ENCODE measurements at places on chromosomes 2 and 18.

DNA sequence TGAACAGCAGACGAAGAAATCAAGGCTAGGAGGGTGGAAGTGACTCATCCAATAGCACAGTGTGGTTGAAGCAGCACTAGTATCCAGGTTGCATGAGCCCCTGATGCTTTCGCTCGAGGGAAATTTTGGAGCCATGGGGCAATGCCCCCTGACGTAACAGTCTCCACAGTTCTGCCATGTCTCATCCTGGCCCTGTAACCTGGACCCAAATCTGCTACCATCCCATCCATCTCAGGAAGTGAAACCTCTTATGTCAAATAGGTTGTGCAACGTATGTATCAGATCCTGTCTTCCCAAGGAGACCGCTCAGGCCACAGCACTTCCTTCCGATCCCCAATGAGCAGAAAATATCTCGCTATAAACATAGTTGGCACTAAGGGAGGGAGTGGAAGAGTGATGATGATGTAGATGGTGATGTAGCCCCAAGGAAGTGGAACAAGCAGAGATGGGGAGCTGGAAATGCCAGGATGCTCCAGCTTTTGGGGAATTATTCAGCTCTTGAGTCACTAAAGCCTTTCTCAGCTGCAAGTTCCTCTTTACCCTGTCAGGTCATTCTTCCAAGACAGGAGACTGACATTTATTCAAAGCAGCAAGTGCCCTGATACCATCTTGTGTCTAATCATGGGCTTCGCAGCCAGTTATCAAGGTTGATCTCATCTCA lies 3.0 kb upstream of the IL1B start:
- no peak for DNase-seq

GRCh38 chr2:242098445-242099128 lies 229.1 kb downstream of the RTP5 start:
- no peak for DNase-seq

- DNase-seq = no peak
Observed at GRCh38 chr2:134207589-134208209, 46.2 kb upstream of the MGAT5 start.

- no peak for DNase-seq
Observed at GRCh38 chr2:230910546-230911177, 14.4 kb downstream of the GPR55 start.

GRCh38 chr2:158729451-158729850 lies 65.7 kb upstream of the DAPL1 start:
- no peak for DNase-seq

- no peak for DNase-seq
Observed at GRCh38 chr2:128600581-128601297, 282.1 kb upstream of the HS6ST1 start.

DNA sequence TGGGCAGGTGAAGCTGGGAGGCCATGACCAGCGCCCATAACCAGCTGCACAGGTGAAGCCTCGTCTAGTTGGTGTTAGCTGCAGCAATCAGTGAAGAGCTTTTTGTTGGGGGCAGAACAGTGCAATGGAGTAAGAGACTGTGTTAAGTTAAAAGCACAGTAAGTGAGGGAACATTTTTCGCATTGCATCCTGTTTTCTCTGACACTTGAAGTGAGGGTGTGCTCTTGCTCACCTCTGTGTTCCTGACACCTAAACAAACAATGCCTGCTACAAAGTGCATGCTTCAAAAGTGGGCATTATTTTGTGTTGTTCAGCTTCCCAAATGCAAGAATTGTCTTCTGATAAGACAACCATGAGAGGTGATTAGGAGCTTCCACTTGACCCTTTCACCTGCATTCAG lies 324.0 kb upstream of the ACVR2A start:
- no peak for DNase-seq

DNA sequence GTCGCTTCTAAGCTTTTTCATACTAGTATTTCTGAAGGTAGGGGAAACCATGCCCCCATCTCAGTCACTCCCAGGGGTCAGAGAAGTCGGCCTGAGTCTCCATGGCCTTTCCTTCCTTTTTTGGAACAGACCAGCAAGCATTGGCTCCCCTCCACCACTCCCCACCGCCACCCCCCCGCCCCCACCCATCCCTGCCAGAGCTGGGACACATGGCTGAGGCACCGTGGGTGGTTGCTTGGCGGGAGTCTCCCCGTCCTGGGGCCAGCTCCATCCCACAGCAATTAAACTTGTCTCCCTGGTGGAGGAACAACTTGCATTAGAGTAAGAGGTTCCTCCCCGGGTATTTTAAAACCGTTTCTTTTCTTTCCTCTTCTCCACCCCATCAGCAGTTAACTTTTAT lies 100.8 kb upstream of the TFPI start:
- DNase-seq = no peak

GRCh38 chr18:77597726-77598125 lies 348.1 kb downstream of the GALR1 start:
- no peak for DNase-seq

DNA sequence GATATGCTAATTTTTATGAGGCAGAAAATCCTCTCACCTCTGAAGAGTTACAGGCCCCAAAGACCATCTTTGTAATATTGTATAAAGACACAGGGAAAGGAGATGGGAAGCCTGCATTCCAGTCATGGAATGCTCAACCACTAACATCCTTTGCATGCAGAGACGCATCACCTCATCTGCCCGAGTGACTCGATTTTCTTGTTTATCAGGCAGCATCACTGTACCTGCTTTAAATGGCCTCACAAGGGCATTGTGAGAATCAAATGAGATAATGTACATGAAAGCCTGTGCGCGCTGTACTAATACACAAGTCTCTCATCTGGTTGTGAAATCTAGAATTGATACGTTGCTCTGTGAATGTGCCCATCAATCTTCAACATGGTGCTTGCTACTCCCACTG lies 10.2 kb upstream of the TMEM247 start:
- no peak for DNase-seq

DNA sequence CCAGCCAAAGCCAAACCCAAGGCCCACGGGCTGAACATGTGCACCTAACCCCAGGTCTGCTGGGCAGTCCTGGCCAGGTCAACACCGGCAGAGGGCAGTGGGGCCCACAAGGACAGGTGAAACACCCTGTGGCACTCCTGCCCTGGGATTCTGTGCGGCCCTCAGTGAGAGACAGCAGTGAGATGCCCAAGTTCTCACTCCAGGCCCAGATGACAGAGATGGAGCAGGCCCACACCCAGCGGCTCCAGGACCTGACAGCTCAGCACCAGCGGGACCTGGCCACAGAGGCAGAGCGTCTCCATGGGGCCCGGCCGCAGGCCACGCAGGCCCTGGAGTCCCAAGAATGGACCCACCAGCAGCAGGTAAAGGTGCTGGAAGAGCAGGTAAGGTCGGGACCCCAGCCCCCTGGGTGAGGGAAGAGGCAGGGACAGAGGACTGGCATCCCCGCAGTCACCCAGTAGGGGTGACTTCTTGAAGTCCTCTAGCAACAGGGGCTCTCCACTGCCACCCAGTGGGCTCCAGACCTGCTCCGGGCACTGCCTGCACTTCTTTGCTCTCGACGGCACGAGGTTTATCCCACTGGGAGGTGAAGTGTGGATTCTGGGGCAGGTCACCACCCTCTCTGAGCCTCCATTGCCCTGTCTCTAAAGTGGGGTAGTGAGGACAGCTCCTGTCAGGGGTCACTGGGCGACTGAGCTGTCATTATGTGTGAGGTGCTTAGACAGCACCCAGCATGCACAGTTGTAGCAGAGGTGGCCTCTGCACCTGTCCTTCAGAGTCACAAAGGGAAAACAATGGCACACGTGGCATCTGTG lies 8.8 kb upstream of the SNED1 start:
- DNase-seq = no peak

GRCh38 chr18:59633317-59633716 lies 63.9 kb downstream of the CCBE1 start:
- no peak for DNase-seq

DNA sequence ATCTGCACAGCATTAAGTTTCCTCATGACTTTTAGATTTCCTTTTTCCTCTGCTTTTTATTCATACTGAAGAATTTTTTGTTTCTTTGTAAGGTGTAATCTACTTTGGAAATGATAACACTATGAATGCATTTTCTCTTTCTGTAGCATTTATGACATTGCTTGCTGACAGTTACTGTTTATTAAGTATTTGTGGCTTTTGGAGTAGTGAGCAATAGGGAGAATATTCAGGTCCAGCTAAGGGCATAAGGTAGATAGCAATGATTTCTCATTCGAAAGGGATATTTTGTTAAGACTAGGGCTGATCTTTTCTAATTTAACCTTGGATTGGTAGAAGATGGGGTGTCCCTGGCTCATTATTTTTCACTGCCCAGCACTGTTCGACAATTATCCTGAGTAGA lies 80.3 kb downstream of the XRCC5 start:
- DNase-seq = no peak

DNA sequence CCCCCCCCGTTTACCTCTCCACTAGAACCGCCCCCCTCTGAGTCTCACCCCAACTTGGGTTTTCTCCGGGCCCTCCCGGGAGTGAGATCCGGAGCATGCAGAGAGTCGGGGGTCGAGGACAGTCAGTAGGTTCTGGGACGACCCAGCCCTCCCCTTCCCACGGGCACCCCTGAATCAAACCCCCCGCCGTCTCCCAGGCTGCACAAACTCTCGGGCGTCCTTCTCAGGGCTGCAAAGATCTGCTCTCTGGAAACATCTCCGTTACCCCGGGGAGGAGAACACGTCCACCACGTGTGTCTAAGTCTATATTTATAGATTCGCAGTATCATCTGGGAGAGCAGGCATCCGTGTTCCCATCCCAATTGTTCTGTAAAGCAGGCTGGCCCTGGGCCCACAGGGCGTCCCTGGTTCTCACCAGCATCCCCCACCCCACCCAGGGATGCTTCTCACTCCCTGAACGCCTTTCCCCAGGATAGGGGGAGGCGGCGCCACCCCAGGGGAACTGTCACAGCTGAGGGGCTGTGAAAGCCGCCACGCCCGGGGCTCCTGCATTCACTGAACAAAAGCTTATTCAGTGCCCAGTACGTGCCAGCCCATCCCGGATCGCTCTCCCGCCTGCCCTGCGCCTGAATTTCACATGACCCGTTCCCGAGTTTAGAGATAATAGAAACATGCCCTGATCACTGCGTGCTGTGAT lies 765 bp upstream of the DIPK1C start:
- DNase-seq = no peak

DNA sequence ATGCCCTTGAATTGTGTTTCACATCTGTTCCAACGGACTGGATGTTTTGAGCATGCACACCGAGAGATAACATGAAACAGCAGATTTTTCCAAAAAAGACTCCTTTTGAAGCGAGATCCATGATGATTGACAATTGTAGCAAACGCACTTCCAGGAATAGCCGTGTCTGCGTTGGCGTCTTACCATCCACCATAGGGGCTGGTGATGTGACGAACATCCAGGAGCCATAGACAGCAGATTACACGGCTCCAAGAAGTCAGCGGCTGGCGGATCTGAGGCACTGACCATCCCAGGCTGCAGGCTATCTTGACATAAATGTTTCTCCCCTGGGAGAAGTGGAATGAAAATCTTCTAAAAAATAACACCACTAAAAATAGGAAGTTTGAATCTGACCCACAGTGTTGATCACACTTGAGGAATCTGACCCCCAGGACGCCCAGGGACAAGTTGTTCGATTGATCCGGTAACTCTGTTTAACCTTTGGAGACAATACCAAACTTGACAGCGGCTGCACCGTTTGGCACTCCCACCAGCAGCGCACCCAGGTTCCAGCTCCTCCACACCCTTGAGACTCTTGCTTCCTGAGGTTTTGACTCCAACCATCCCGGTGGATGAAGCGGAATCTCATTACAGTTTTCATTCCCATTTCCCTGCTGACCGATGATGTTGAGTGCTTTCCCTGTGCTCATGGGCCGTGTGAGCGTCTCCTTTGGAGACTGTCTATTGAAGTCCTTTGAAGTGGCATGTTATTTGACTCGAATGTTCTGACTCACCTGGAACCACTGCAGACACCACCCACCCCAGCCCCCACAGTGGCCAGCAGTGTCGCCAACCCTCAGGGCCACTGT lies 140.0 kb upstream of the GPC1 start:
- no peak for DNase-seq

DNA sequence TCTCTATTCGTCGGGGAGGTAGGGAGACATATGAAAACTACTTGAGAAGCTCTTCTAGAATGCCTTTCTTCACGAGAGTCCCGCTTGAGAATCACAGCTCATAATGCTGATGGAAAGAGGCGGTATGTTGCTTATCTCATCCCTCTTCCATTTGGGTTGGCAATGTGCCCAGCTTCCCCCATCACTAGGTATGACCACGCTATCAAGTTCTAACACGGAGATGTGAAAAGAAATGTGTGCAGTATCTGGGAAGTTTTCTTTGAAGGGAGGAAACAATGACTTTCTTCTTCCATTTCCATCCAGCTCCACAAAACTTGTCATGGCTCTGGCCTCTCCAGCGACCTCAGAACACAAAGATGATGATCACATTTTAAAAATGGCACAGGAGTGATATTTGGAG lies 742.4 kb downstream of the DCDC2C start:
- no peak for DNase-seq

- DNase-seq = no peak
Observed at GRCh38 chr2:101627285-101628029, 70.0 kb upstream of the MAP4K4 start.
